ENCODE measurements at places on chromosomes 5 and 9.

DNA sequence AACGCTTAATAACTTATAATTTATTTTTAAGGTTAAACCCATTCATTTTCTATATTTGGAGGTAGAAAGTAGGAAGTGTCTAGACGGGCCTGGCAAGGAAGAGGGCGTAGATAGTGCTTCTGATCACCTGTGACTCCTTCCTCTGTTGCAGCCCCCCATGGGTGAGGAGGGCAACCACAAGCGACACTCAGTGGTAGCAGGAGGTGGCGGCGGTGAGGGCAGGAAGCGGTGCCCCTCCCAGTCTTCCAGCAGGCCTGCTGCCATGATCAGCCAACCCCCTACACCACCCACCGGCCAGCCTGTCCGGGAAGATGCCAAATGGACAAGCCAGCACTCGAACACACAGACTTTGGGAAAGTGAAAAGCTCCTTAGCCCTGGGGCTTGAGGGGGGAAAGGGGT, 36.7 kb downstream of the FAXDC2 start:
- no peak for DNase-seq

DNA sequence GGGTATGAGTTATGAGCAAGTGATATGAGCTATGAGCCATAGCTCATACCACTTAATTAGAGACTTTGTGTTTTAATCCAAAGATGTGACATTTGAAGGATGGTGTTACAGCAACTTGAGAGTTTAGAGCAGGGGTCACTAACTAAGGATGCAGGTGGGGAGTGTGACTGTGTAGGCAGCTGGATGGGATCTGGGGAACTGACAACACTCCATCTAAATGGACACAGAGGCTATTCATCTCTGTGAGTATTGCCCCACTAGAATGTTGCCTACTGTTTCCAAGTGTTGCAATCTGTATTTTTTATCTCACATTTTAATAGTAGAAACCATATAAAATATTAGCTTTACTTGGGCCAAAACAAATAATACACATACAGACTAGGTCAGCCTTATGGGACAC, 488.1 kb upstream of the DAB2 start:
- DNase-seq: no peak

GRCh38 chr5:125465703-125466102, 719.3 kb upstream of the ZNF608 start:
- DNase-seq: no peak

DNA sequence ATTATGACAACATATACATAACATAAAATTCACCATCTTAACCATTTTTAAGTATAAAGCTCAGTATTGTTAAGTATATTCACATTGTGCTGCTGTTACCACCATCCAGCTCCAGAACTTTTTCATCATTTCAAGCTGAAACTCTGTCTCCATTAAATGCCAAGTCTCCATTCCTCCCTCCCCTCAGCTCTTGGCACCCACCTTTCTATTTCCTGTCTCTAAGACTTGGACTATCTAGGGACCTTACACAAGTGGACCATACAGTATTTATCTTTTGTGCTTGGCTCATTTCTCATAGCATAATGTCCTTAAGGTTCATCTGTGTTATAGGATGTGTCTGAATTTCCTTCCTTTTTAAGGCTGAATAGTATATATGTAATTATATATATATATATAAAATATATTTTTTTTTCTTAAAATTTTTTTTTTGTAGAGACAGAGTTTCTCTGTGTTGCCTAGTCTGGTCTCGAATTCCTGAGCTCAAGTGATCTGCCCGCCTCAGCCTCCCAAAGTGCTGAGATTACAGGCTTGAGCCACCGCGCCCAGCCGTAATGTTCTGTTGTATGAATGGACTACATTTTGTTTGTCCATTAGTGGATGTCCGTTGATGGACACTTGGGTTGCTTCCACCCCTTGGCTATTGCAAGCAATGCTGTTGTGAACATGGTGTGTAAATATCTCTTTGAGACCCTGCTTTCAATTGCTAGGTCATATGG, 72.3 kb downstream of the EHMT1 start:
- no peak for DNase-seq

DNA sequence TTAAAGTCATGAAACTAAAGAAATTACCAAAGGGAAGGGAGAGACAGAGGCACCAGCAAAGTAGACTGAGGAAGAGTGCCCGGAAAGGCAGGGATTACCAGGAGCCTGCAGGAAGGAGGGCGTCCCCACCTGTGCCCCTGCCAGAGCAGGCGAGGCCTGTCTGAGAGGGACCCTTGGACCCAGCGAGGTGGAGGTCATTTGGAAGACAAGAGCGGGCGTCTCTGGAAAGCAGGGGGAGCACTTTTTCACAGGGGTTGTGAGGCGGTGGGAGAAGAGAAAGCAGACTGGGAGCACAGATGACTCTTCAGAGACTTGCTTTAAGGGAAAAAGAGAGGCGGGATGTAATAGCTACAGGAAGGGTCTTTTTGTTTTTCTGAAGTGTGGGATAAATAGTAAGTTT, 27.5 kb upstream of the SLC2A8 start:
- no peak for DNase-seq

DNA sequence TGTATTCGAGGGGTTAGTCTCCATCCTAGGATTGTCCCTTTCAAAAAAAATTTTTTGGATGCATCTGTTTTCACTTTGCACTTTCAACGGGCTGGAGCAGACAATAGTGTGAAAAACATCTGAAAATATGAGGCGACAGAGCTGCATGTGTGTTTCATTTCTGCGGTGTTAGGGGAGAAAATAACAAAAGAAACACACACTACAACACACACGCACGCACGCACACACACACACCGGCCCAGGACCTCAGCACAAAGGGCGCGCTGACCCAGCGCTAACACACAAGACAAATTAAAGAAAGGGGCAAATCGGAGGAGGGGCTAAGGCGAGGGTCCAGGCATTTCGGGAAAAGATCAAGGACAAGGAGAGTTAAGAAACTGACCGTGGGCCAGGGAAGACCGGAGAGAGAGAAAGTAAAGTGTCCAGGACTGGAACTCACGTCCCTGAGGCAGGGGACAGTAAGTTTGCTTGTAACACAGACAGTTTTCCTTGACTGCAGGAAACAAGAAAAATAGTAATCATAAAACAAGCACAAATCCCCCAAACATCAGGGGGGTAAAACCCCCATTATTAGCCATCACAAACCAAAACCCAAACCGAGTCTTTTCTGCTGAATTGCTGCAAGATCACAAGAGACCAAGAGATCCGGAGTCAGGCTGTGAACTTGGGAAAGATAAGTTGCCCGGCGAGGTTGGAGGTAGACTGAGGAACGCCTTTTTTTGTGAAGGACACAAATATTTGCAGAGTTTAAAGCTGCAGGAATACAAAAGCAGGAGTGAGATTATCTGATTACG, 302.1 kb downstream of the PARP8 start:
- no peak for DNase-seq

DNA sequence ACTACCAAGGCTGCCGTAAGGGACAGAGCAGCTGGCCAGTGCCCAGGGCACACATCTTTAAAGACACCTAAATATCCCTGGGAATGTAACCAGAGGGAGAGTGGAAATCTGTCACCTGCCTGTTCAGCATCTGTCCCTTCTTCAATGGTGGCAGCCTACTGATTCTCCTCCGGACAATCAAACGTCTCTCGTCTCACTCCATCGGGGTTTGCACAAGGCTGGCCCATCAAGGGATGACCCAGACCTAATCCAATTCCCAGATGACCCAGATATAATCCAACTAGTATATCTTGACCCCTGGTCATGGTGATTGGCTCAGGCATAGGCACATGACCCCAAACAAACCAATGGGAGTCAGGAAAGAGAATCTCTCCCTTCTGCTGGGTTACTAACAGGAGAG, 93.5 kb downstream of the HRH2 start:
- DNase-seq: no peak

DNA sequence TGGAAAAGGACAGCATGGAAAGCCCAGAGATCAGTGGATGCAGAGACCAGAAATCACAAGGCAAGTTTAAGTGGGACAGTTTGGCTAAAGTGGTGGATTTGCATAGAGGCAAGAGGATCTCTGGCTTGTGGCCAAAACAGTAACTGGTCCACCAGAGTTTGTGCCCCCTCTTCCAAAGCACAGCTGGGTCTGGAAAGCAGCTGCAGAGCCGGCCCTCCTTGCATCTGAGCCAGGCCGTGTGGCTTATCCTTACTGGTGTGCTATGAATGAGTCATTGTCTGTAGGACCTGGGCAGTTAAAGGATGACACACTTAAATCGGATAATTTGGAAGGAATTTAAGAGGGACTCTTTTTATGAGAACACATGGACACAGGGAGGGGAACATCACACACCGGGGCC, 146.6 kb downstream of the PIP5K1B start:
- DNase-seq: peak; percentile 18

DNA sequence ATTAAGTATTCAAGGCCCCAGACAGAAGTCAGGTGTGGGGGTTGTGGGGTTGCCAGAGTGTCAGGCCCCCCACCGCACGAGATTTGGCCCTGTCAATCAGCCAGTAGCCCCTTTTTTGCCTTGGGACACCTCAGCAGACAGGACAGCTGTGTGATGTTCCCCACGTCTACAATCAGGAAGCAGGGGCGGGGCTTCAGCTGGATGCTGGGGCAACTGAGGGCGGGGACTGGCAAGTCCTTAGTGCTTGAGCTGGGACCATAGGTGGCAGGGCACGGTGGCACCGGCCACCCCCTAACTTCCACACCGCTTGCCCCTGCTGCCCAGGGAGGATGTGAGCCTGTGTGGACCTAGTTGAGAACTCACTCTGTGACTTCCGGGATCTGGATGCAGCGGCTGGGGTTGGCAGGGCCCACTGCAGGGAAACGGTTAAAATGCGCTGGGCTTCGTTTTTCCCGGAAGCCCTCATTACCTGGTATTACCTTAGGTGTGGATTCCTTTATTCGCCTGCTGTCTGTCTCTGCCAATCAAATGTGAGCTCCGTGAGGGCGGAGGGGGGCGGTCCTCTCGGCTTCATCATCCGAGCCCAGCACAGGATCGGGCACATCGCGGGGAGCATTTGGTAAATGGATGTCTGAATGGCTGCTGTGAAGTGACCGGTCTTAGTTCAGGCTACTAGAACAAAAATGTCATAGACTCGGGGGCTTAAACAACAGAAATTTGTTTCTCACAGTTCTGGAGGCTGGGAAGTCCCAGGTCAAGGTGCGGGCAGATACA, 7.5 kb upstream of the GTF3C5 start:
- peak; percentile 18 for DNase-seq

DNA sequence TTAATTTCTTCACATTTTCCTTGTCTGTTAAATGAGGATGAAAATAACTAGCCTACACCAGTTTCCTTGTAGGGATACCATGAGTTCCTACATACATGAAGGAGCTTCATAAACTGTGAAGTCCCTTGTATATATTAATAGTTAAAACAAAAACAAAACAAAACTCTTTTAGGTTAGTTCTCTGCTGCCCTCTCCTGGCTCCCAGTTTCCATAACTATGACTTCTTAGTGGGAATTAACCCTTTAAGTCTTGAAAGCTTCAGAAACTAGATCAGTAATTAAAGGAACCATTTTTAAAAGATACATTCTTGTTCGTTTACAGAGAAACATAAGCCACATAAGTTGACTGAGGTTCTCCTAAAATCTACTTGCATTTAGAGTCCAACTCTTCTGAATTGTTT, 500.0 kb upstream of the C9orf72 start:
- DNase-seq: peak; percentile 36

GRCh38 chr5:43420241-43420640, 8.1 kb upstream of the CCL28 start:
- DNase-seq: no peak

DNA sequence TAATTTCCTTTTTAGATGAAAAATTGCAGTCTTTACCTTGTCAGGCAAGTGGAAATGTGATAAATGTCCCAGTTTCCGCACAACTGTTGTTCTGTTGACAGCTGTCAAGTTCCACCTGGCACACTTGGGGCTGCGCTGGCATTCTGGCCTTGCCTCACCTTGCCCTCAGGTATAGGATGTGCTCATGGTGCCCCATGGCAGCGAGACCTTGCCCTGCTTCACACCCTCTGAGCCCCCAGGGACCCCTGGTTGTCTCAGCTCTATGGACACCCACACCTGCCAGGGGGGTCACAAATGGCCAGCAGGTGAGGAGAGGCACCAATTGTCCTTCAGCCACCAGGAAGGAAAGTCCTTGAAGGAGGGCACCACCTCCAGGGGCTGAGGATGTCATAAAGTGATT, 37.5 kb upstream of the SEMA4D start:
- no peak for DNase-seq

DNA sequence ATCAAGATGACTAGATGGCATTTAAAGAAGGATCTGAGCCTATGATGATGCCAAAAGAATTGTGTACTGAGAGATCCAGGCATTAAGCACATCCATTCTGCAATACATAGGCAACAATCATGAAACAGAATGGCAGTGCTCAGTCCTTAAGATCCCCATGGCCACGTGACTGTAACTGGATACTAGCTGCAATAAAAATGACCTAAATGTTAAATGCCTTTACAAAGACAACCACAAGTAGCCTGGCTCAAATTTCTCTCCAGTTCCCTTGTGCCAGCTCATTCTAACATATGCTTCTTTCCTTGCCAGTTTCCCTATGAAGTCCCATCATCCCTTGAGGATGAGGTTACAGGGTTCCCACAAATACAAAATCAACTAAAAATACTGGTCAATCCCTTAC, 148.3 kb upstream of the GHR start:
- DNase-seq: peak; percentile 32

DNA sequence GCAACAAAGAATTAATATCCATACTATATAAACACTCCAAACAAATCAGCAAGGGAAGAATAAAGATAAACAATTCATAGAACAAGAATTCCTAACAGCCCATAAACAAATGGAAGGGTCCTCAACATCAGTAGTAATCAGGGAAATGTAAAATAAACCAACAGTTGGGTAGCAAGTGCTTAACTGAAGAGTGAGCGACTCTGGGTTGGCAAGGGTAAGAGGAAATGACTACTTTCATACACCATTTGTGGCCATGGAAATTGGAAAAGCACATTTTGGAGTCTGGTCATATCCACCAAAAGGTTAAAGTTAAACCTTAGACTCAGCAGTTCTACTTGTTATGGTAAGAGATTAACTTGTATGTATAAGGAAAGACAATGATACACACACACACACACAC, 17.4 kb upstream of the RORB start:
- no peak for DNase-seq

DNA sequence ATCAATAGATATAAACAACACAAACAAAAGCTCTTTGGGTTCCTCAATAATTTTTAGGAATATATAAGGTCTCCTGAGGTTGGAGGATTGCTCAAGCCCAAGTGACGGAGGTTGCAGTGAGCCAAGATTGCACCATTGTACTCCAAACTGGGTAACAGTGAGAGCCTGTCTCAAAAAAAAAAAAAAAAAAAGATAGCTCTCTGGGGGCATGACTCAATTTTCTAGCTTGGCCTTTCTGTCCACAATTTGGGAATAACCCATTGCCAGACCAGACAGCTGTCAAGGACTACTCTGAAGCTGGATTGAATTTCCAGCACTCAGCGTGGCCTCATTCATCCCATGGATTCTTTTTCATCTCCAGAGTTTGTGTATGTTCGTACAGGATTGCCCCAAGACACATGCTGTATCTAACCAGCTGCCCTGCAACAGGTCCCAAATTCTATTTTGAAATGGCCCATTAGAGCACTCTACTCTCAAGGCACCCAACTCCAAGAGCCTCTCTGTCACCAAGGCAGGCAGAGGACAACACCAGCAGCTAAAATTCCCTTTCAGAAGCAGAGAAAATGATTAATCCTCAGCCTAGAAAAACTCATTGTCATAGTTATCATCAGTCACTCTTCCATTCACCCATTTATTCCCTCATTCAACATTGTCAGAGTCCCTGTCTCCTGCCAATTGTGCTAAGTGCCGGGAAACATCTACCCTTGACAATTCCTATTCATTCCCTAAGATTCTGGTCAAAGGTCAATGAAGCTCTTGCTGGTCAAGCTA, 8.7 kb downstream of the FAM193B start:
- no peak for DNase-seq

All from SW480 (cell line).